ENCODE measurements at places on chromosomes 2 and 18.

- no peak for DNase-seq
Observed at GRCh38 chr2:13584020-13584419, 867.3 kb downstream of the TRIB2 start.

- DNase-seq: no peak
Observed at GRCh38 chr18:79682894-79683625, 3.5 kb downstream of the CTDP1 start.

DNA sequence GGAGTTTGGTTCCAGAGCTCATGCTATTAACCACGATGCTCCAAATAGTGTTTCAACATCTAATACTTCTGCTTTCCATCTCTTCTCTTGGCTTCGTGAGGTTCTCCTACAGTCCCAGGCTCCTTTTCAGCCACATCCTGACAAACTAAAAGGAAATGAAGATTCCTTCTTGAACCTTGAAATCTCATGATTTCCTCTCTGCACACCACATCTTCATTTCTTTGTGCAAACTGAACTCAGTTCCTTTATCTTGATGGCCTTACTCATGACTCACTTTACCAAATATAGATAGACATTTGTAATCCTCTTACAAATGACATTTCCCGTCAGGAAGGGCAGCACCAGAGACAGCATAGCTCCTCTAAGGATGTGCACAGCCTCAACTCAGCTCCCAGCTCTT is 50.0 kb upstream of the ITGA4 start:
- no peak for DNase-seq

DNA sequence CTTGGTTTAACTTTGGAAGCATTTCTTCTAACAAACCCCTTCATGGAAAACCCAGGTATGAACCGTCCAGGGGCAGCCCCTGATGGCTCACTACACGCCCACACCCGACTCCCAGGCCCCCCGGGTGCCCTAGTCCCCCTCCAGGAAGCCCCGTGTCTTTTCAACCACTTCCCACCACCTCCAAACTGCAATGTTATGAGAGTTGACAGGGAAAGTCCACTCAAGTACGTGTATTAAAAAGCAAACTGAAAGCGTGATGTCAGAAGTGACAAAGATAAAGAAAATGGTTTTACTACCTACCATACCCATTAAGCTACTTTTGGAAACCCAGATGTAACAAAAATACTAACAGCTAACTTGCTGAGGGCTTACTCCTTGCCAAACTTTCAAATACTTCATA is 51.5 kb downstream of the L3MBTL4 start:
- DNase-seq: no peak

DNA sequence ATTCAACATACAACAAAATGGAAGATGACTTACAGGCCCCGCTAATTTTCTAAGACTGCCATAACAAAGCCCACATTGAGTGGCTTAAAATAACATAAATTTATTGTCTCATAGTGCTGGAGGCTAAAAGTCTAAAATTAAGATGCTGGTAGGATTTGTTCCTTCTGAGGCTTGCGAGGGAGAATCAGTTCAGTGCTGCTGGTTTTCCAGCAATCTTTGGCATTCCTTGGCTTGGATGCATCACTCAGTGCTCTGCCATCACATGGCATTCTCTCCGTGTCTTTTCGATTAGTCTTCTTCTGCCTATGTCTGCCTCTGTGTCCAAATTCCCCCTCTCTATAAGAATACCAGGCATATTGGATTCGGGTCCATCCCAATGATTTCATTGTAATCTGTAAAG is 959.3 kb upstream of the TMEFF2 start:
- DNase-seq: no peak

GRCh38 chr2:70516596-70516995 is 37.0 kb downstream of the TGFA start:
- DNase-seq: no peak

- no peak for DNase-seq
Observed at GRCh38 chr2:181275643-181276070, 181.5 kb upstream of the ITGA4 start.

DNA sequence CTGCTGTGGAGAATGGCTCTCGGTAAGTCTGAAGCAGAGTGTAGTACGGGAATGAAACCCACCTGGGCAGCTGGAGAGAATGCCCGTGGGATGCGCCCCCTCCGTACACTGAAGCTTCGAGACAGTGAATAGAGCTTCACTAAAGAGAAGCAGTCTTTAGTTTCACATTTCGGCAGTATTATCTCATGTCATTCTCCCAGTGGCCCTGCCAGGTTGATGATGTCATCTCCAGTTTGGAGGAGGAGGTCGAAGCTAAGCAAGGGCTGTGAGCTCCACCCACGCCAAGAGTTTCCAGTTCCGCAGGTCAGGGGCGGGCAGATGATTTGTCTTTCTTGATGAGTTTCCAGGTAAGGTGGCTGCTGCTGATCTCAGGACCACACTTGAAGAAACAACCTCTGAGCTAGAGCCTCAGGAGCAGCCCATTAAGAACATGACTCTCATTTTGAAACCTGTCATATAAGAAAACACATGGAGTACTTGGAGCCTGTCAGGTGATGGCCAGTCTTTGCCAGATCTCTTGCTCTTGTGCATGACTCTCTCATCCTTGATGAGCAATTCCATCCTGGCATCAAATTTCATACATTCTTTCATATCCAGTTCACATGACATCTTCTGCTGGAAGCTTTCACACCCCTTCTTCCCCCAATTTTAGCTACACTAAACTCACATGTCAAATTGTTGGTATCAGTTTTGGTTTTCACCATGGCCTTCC is 475.0 kb downstream of the RNF144A start:
- DNase-seq: no peak
